AG20443 (cell line): ENCODE measurements at places on chromosomes 4 and X.
A peak's percentile ranks its signal among the peaks of the same experiment; 100 is the strongest.

GRCh38 chrX:47283015-47283771 lies 50.4 kb downstream of the USP11 start:
- DNase-seq: peak; percentile 8

DNA sequence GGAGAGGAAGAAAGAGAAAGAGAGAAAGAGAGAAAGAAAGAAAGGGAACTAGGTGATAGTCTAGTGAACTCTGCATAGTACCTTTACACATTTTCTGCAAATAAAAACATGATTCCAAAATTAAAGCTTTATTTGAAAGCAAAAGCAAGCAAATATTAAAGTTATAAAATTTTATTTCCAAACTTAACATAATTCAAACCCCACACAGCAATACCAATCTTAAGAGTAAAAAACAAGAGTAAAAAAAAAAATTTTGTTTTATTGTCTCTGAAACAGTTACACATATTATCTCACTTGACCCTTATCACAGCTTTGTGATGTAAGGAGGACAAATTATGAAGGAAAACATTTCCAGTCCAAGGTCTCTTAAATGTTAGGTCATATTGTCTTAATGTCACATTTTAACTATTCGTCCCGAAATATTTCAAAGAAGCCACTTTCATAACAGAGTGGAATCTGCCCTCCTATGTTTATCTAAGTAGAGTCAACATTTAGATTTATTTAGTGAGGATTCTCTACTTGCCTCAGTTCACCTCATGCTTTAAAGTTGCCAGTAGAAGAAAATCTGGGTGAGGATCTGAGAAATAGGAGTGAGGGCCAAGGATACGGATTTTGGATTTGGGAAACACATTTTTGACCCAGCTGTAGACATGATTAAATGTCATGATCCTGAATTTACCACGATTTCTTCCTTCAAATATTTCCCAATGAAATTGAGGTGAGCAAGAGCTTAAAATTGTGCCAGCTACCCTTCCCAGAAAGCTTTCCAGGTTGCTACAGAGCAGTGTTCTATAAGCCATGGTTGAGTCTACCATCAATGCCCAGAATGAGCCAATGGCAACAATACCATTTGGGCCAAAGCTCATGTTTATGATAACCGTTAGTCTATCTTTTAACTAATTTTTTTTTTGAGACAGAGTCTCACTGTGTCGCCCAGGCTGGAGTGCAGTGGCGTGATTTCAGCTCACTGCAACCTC lies 7.5 kb upstream of the FGA start:
- no peak for DNase-seq

- DNase-seq: no peak
Observed at GRCh38 chr4:31130930-31131329, 410.8 kb downstream of the PCDH7 start.

GRCh38 chrX:63361494-63361893 lies 10.4 kb upstream of the SPIN4 start:
- no peak for DNase-seq

DNA sequence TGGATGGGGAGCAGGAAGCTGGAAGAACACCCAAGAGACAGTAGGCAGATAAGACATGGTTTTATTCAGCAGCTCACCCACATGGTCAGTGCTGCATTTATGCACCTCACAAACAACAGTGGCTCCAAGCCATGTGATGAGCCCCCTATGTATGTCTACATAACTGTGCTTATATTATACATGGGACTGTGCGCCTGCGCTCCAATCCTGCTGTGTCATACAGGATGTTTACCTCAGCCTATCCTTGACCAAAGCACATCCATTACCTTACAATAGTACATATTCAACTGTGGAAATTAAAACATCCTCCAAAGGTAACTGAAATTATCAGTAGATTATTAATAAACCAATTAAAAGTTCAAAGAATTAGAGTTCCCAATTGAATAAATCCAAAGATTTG lies 44.1 kb upstream of the SGMS2 start:
- no peak for DNase-seq

DNA sequence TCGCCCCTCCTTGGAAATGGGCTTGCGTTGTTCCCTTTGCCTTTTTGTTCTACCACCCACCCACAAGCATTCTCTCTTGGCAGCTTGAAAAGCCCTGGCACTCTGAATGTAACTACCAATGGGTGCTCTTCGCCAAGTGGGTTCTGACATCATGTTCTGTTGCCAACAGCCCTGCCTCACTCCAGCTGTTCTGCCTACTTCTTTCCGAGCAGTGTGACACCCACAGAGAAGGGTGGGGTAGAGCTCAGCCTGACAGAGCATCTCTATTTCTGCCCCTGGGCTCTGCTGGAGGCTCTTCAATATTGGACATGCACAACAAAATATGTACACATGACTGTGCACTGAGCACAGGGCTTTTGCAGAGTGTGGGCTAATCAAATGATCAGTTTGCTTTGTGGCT lies 15.6 kb upstream of the EXOSC9 start:
- DNase-seq: peak; percentile 54

GRCh38 chr4:87853108-87853507 lies 20.3 kb downstream of the MEPE start:
- peak; percentile 40 for DNase-seq

- peak; percentile 67 for DNase-seq
Observed at GRCh38 chr4:47525154-47525819, 40.2 kb downstream of the ATP10D start.

GRCh38 chr4:41303372-41304118 lies 46.8 kb downstream of the UCHL1 start:
- no peak for DNase-seq

DNA sequence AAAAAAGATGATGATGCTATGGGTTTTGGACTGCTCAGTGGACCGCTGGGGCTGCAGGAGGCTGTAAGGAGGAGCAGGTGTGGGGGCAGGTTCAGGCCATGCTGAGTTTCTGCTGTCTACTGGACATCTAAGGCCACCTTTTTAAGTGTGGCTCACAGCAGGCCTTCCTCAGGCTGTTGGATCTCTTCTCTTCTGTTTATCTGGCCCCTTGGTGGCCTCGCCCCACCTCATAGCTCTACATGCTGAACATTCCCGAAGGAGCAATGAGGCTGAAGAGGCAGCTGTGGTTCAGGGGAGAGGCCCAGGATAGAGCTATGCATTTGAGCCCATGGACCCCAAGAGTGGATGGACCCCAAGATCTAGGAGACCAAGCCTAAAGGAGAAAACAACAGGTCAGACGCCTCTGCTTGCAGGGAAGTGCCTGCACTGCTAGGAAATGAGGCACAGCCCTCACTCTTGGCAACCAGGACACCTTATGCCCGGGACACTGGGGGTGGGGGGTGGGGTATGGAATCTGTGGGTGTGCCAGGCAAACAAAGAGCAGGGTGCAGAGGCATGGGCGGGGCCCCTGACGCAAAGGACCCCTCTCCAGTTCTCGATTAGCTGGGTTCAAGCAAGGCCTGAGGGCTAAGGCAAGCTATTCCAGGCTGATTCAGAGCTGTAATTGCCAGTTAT lies 168.9 kb downstream of the BCOR start:
- no peak for DNase-seq

DNA sequence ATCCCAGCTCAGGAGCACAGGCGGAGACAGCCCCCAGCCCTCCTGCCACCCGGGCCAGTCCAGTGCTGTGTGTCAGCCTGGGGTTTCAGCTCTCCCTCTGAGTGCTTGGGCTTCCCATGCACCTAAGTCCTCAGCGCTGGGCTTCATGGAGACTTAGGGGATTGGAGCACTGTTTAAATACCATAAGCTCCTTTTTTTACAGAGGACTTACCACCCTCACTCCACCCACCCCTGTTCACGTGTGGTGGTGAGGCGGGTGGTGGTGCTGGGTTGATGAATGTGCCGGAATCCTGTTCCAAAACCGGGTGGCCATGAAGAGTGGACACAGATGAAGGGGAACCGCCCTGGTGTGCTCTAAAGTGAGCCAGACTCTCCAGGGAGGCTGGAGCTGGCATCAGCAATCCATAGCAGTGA lies 66.9 kb downstream of the PSAPL1 start:
- peak; percentile 32 for DNase-seq

DNA sequence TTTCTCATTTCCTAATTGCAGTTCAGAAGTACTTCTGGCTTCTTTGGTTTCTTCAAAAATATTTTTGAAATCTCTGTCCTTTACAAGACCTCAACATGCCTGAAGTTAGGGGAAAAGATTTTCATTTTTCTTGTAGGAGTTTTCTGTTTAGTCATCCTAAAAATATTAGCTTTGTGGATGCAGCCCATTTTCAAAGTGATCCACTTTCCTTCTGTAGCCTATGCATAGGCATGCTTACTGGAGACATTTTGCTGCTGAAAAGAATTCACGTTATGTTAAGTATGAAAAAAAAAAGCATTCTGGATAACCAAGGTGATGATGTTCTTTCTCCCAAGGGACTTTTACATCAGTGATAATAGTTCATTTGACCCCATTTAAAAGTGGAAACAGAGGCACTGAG lies 245.6 kb downstream of the THOC2 start:
- DNase-seq: peak; percentile 5

GRCh38 chr4:151952137-151952536 lies 191.3 kb upstream of the GATB start:
- DNase-seq: no peak

DNA sequence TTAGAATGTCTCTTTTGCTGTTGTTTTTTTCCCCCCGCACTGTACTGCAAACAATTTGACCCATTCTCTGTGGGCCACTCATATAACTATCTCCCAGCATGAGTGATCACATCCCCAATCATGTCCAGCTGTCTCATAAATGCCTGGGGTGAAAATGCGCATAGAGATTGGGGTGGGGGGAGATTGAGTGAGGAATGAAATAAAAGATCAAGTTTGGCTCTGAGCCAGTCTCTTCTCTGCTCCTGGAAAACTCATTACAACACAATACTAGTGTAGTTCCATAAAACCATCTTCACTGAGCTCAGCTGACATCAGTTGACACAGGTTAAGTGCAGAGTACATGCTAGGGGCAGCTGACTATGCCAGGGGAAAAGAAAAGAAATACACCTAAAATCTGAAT lies 96.9 kb downstream of the EGF start:
- DNase-seq: no peak

DNA sequence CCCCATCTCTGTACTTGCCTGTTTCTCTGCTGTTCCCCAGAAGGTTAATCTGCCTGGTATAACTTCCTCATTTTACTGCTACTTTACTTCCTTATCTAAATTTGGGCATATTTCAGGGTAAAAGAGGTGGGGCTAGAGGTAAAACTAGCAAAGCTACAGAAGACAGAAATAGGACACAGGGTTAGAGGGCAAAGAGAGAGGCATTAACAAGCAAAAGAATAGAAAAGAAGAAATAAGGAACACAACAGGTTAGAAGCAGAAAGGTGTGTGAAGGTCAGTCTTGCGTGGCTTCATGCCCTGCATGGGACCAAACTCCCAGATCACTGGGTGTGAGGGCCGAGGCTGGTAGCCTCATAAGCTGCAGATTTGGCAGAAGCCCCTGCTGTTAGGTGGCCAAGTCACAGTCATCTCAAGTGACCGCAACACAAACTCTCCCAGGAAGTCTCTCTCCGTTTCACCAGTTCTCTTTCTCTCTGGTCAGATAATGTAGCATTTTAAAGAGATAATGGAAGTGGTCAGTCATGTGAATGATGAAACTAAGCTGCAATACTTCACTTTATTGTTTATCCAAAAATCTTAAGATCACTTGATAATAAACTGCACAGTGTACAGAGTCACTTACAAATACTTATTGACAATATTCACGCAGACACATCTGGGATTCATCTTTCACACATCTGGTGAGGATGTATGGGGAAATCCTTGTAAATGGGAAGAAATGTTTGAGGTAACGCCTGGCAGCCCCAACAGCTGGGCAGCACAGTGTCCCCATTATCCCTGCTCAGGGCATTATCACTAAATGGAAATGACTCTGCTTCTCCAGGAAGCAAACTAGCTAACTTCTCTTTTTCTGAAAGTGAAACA lies 16.4 kb downstream of the TMEM154 start:
- no peak for DNase-seq

- no peak for DNase-seq
Observed at GRCh38 chr4:98480535-98480934, 177.9 kb downstream of the TSPAN5 start.

DNA sequence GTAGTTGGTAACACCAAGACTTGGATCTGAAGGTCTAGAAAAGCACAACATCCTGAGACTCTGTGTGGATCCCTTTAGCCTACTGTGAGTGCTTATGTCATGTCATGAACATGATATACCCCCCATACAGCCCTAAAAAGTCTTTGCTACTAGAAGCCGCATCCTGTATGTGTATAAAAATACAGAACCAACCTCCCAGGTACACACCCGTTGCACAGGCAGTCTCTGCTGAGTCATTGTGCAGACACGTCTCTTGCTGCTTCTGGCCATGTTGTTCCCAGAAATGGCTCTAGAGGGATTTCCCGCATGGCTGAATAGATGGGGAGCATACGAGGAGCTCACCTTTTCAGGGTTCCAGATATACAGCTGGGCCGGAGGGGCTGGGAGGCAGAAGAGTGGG lies 93.3 kb downstream of the MAMLD1 start:
- DNase-seq: no peak

- DNase-seq: no peak
Observed at GRCh38 chr4:184940500-184940899, 77.8 kb upstream of the HELT start.

- DNase-seq: no peak
Observed at GRCh38 chr4:73608689-73609594, 11.3 kb downstream of the RASSF6 start.

GRCh38 chr4:128376958-128377357 lies 89.3 kb upstream of the PGRMC2 start:
- no peak for DNase-seq

DNA sequence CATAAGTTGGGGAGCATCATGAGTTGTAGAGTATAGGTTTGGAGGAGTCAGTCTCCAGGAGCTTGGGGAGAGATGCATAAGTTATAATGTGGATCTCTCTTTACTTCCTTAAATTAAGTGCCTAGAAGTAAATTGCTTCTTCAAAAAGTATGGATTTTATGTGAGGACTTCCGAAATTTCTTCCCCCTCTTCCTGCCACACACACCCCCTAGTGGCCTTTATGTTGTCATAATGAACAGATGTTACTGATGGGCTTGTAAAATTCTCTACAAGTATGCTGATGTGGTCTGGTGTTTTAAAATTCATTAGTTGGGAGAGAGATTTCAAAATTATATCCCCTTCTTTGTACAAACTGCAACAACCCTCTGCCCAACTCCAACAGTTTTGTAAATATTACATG lies 2.3 kb upstream of the METTL14 start:
- peak; percentile 47 for DNase-seq

- no peak for DNase-seq
Observed at GRCh38 chr4:2852481-2852921, 8.9 kb downstream of the ADD1 start.

GRCh38 chr4:8828869-8829268 lies 42.8 kb downstream of the HMX1 start:
- no peak for DNase-seq

DNA sequence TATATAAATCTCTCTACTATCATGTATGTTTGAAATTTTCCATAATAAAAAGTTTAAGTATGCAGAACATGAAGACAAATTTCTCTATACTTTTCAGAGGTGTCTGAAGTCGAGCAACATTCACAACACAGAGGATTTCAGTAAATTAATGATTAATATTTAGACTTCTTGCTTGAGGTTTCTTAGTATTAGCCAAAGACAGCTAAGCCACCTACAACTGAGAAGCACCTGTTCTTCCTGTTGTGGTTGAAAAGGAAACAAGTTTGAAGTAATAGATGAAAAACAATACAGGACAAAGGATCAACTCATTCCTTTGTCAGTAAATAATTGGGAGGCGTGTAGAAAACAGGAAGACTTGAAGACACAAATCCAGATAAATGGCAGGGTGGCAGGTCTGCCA lies 21.1 kb downstream of the SCML1 start:
- no peak for DNase-seq
